Neuronal stem cell (in vitro differentiated cells): ENCODE measurements at places on chromosomes 6 and 20.

GRCh38 chr6:71900642-71901041, 14.3 kb downstream of the RIMS1 start:
- no peak for DNase-seq

GRCh38 chr6:111445861-111446267, 37.2 kb downstream of the REV3L start:
- DNase-seq: no peak

DNA sequence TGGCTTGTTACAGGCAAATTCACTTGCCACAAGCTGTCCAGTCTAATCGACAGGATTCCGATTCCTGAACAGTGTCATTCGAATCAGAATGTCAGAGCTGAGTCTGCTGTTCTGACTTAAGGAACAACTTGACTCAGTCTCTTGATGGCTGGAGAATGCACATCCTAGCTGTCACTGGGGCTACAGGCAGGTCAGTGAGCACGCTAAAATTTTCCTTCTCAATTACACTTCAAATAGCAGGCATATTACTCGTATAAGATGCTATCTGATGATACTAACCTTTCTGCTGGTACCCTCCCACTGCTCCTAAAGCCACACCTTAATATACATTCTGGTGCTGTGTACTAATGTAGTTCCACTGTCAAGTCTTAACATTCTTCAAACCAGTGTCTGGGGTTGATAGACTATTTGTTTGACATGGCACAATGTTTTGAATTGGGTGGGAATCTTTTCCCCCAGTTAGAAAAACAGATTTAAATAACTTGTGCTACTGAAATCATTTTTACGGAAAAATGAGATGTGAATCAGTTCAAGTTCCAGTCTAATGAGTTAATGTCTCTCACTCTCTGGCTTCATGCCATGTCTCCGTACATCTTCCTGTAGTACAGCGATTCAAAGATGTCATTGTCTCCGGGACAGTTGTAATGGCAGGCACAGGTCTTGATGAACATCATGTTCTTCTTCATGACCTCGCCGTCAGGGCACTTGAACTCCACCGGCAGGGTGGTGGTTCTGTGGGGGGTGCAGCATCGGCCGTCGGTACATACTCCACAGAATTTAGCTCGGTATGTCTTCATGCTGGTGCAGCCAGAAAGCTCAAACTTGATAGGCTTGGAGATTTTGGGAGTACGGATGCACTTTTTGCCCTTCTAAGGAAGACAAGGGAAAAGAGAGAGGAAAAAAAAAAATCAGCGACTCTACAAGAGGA, 2.2 kb downstream of the CCN2 start:
- DNase-seq: no peak

DNA sequence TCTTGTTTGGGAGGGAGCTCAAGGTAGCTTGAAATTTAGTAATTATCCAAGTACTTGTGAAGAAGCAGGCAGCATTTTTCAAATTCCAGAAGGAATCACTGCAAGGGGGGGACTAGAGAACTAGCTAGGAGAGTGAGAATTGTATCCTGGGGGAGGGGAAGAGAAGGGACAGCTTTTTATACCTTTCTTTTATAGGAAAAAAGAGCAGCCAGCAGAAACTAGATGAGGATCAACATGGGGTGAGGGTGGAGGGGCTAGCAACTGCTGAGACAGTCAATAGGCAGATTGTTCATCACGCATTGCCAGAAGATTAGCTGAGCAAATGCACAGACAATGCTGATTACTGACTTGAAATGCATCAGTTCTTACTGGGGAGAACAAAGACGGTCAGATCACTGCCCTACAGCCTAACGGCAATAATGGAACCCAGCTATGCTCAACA, 514.3 kb upstream of the CITED2 start:
- DNase-seq: peak; percentile 90

DNA sequence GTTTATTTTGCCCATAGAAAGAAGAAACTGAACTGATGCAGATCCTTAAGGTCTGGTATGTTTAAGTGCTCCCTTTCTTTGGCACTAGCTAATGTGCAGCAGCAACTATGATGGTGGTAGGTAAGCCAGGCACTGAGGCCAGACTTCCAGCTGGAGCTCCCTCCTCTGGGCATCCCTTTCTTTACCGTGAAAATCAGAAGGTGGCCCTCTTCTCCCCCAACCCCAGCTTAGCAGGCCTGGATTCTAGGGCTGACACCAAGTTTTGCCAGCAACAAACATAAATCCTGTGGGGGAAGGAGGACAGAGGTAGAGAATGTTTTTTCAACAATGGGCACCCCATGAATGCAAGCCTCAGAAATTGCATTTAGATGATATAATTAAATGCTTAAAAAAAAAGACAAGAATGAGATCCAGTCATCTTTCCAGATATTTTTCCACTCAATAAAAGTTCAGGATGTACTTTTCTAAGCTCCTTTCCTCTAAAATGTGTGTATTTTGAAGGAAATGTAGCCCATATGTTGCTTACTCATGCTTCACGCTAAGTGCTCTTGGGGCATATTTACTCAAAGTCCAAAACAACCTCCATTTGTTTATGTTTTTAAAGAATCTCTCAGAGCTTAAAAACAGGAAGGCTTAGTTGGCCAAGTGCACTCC, 123.9 kb upstream of the NXT1 start:
- no peak for DNase-seq
